Stimulated activated CD4-positive, alpha-beta T cell treated with anti-CD3 and anti-CD28 coated beads, Interleukin-2, amount 100 ng/mL, for 24 hours (primary cell): ENCODE measurements at places on chromosomes 2 and 18.

DNA sequence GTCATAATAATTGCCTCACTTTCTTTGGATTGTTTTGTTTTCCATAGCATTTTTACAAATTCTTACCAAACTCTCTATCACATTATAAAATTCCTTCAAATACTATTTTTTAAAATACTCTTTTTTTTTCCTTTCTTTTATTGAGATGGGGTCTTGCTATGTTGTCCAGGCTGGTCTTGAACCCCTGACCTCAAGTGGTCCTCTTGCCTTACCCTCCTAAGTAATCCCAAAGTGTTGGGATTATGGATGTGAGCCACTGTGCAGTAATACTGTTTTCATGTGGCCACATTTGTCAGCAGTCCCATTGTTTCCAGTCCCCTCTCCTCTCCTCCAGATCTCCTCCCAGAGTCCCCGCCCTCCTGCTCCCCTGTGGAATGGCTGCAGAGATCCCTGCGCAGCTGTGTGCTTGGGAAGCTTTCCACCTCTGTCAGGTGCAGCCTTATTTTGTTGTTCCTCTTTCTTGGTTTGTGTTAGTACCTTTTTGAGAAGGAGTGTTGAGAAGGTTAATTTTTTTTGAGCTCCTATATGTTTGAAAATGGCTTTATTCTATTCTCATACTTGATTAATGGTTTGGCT lies 227.3 kb downstream of the LOXHD1 start:
- no peak for DNase-seq

- DNase-seq: no peak
Measured at GRCh38 chr2:219542931-219543595, 546 bp downstream of the CHPF start.

- DNase-seq: no peak
Measured at GRCh38 chr2:145286716-145287275, 766.9 kb upstream of the ZEB2 start.

DNA sequence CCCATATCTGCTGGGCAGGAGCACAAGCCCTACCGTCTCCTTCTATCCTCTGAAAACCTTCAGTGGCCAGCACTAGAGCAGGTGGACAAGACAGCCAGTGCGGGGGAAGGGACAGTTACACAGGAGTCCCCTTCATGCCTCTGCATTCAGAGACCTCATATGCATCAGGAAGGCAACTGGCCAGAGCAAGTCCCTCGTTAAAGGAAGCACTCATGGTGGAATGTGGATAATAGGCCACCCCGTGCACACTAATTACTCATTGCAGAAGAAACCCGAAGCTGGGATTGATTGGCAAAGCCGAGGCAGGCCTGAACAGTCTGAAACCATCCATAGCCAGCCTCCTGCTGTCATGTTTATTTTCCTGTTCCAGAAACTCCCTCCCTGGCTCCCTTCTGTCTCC lies 11.2 kb downstream of the KIAA2012 start:
- DNase-seq: no peak

- no peak for DNase-seq
Measured at GRCh38 chr2:67135208-67135607, 261.9 kb upstream of the ETAA1 start.
